Endodermal cell (in vitro differentiated cells): ENCODE measurements at places on chromosomes 5 and 9. TPM values are rescaled to one million over a fixed set of nuclear protein-coding genes. Genes with fewer than 3 reads are reported as not detected.

- DNase-seq = no peak
Observed at GRCh38 chr9:116543731-116544400, 143.2 kb upstream of the TRIM32 start.

- no peak for DNase-seq
Observed at GRCh38 chr5:158589939-158590338, 509.8 kb downstream of the EBF1 start.

GRCh38 chr9:17491780-17492179 lies 87.1 kb upstream of the SH3GL2 start:
- DNase-seq = no peak

- no peak for DNase-seq
Observed at GRCh38 chr9:130174920-130175321, 2.7 kb downstream of the NCS1 start.

DNA sequence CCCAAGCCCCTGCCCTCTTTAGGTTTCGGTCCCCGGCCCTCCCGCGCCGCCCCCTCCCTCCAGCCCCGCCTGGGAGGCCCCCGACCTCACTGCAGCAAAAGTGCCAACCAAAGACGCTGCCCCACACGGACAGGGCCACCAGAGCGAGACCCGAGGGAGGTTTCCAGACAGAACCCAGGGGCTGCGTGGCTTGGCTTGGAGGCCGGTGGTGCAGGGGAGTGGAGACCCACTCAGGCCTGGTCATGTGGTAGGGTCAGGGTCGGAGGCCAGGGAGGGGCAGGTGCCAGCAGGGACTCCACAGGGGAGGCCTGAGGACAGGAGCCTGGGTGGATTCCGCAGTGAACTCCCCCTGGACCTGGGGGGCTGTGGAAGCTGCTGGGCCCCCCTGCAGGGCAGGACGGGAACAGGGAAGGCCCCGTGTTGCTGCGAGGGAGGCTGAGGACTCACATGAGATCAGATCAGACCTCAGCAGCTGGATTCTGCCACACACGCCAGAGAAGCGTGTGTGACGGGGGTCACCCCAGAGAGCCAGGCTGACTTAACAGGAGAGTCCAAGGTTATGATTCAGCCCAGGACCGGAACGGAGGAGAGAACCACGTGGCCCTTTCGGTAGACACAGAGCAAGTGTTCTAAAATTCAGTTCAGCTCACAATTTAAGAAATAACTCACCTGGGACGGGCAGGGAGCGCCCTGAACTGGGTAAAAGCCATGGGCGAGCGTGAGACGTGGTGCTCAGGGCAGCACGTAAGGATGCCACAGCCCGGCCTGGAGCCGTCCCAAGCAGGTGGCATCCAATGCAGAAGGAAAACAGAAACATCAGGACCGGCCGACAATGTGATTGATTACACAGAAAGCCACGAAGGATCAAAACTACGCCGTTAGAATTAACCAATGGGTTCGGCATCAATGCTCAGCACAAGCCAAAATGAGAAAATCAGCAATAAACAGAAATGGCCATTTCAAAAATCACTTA lies 38.9 kb downstream of the EXD3 start:
- peak; percentile 37 for DNase-seq

DNA sequence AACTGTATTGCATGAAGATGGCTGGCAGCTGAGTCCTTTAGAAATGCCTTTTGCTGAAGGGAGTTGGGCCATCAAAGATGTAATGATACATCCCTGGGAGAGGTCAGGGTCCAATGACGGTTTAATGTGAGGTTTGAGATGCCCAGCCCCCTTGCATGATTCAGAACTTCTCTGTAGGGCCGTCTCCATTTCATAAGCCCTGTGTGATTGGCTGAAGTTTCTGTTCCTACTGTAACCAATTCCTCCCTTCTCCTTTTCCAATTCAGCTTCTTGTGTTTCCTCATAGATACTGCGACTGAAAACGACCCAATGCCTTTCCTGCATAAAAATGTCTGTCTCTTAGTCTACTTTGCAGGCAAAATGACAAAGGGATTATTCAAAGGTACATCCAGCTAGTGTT lies 47.9 kb upstream of the ST8SIA4 start:
- DNase-seq = no peak

- no peak for DNase-seq
Observed at GRCh38 chr9:115262952-115263351, 145.0 kb upstream of the TNC start.

DNA sequence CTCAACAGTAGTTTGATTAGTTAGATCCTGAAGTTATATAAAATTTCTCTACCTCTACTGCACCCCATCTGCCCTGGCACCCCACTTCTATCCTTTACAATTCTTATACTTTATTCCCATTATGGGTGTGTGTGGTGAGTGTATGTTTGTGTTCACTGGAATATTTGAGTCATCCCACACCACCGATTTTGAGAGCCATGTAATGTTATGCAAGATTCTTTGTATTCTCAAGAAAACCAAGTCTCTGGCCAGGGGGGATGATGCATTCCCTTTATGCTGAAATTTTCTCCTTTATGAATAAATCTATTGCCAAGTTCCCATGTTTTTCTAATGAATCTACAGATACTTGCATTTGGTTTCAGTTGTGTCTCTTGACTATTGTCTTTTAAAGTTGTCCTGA lies 266.8 kb downstream of the ARHGEF28 start:
- no peak for DNase-seq

DNA sequence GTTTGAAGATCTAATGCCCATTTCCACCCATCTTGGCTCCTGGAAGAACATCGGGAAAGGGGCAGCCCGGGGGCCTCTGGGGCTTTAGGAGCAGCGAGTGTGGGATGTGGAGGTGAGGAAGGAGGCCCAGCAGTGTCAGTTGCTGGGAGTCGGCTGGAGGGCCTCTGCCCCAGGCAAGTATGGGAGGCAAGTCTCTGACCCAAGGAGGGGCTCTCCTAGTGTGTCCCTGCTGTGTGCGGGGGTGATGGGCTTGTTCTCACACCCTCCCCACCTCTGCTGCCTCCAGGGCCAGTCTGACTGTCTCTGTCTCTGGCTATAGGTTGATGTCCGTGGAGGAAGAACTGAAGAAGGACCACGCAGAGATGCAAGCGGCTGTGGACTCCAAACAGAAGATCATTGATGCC lies 129.7 kb downstream of the DAB2IP start:
- peak; percentile 28 for DNase-seq

DNA sequence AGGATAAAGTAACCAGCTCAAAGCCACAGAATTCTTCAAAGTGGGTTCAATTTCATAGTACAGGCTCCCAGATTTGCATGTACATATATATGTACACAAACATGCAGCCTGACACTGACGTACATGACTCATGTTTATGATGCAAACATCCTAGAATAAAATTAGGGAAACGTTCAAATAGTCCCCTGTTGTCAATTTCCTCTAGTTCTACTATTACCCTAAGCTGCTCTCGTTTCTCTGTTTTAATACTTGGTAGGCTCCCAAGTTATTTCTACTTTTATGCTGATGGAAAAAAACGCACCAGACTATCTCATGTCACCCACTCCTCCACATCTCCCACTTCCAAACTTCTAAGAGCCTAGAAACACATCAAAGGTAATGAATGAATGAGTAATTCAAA lies 229.7 kb downstream of the EPB41L4A start:
- DNase-seq = no peak

DNA sequence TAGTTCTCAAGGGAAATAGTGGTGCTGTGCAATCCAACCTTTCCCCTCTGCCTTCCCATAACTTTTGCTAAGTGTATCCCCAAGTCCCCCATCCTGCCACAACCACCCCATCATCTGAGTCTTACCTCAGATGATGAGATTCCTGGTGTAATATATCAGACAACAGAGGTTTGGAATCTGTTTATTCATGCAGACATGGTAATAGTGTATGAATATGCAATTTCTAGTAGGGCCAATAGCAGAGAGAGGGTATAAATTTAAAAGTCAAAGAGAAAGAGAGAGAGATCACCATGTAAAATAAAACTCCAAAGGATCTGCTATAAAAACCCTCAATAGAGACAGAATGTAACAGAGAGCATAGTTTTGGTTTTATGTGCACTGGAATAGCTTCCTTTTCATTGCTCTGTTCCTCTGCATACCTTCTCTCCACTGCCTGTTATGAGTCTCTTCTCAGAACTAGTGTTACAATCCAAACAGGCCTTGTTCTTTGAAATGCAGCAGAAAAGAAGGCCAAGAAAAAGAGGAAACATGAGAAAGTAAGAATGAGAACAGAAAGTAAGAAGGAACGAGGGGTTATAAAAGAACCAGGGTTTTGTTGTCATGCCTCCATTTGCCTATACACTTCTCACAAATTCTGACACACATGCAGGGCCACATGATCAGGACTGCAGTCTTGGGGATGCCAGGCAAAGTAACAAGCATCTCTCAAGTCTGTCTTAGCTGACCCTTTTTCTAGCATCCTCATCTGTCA lies 278.0 kb downstream of the CETN3 start:
- DNase-seq = no peak

DNA sequence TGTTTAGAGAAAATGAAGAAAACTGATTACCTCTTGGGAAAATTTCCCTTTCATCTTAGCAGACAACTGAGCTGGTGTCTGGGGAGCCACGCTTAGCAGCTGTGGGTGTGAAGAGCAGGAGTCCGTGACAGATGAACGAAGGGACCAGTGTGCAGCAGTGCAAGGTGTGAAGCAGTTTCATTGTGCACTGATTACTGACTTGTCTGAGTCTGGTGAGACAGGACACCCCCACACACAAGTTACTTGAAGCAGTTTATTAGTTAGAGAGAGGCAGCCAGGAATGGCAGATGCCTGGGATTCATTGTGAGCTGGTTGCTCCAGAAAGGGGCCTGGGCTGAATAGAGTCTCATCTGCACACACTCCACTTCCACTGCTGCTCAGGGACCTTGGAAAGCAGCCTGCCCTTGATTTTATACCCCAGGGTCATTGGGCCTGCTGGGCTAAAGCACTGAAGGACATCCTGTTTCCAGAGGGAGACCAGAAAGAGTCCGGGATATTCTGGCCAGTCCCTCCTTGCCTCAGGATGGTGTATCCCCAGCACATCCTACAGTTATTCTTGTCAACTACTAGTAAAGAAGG lies 47.4 kb downstream of the FBXL7 start:
- DNase-seq = no peak

GRCh38 chr9:28127101-28127500 lies 553.8 kb upstream of the C9orf72 start:
- DNase-seq = no peak

DNA sequence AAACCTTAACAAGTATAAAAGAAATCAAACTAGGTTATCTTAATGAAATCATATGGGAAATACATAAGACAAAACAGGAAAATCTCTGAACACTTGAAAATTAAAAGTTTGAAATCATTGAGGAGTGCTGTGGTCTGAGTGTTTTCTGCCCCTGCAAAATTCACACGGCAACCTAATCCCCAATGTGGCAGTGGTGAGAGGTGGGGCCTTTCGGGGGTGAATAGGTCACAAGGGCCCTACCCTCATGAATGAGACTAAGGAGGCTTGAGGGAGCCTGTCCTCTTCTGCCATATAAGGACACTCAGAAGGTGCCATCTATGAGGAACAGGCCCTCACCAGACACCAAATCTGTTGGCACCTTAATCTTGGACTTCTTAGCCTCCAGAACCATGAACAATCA lies 10.7 kb downstream of the CAMSAP1 start:
- DNase-seq = no peak

DNA sequence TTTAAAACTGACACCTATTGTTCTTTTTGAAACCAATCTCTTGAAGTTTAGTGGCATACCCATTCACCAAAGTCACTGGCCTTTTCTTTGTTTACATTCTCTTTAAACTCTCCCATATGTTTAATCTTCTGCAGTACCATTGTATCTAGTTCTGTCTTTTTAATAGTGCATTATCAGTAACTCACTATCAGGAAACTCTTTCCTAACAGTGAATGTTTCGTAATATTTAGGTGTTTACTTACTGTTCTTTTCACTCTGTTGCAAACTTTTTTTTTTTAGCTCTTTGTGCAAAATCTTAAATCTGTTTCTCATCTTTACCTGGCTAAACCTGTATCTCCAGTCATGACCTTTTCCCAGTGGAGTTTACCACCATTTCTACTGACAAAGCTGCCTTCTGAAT lies 17.2 kb downstream of the SMAD5 start:
- no peak for DNase-seq

GRCh38 chr5:76926329-76927105 lies 26.3 kb upstream of the CRHBP start:
- DNase-seq = no peak

GRCh38 chr9:76680716-76681425 lies 83.4 kb upstream of the PCA3 start:
- DNase-seq = no peak

- DNase-seq = no peak
Observed at GRCh38 chr5:111514087-111514486, 1.8 kb upstream of the STARD4 start.

GRCh38 chr9:117189121-117189520 lies 225.7 kb downstream of the ASTN2 start:
- DNase-seq = no peak

GRCh38 chr9:125631391-125632085 lies 75.5 kb downstream of the MAPKAP1 start:
- DNase-seq = no peak

- DNase-seq = no peak
Observed at GRCh38 chr9:124272118-124272517, 14.4 kb downstream of the NEK6 start.

- DNase-seq = no peak
Observed at GRCh38 chr5:44887722-44888121, 79.0 kb downstream of the MRPS30 start.

DNA sequence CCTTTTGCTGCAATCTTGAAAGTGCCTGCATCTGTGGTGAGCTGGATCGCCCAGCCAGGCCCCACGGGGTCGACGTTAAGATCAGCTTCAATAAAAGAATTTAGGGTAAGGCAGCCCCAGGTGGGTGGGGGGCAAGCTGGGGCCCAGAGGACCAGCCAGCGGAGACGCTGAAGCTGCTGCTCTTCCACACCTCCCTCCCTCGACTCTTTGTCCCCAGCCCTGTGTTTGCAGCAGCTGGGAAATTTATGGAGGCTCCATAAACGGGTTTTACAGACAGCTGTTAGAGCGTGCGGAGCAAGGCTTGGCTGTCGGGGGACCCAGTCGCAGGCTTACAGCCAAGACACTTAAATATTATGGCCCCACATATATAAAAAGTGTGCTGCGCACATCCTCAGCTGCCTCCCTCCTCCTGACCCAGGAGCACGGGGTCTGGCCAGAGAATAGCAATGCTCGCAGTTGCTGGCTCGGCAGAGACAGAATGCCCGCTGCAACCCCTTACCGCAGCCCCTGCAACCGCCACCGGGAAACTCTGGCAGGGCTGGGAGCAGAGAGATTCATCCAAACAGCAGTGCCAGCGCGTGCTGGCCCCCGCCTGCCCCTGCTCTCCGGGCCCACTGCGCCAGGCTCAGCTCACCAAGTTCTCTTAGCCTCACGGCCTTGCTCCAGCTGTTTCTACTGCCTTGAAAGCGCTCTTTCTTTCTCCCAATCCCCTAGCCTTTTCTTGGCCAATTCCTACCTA lies 28.4 kb upstream of the MVB12B start:
- DNase-seq = no peak

GRCh38 chr5:58012801-58013315 lies 447.0 kb downstream of the PLK2 start:
- DNase-seq = no peak

- DNase-seq = peak; percentile 92
Observed at GRCh38 chr5:160165137-160166068, 46.2 kb upstream of the PWWP2A start.

PCDHB7 gene
- total RNA-seq = 0.26 to 0.72 TPM (median 0.42 TPM) in 3 replicates

SPINK13 gene
- not detected in 2 replicates for total RNA-seq

S1PR3 gene
- 53.6 to 99.1 TPM (median 55.4 TPM) in 3 replicates for total RNA-seq

STRBP gene
- 52.2 to 81.6 TPM (median 77.2 TPM) in 3 replicates for total RNA-seq

LCP2 gene
- 0.11 and 0.50 TPM in 2 replicates for total RNA-seq

NEUROG1 gene
- not detected in 2 replicates for total RNA-seq

GPX3 gene
- 44.7 and 44.9 TPM in 2 replicates for total RNA-seq

PCA3 gene
- not detected in 3 replicates for total RNA-seq

MEGF10 gene
- 9.5 to 12.7 TPM (median 10.1 TPM) in 3 replicates for total RNA-seq

FREM1 gene
- 8.4 to 36.2 TPM (median 8.6 TPM) in 3 replicates for total RNA-seq

GPR107 gene
- 44.1 and 50.7 TPM in 2 replicates for total RNA-seq

IFNA13 gene
- total RNA-seq = not detected in 3 replicates
